ENCODE measurements at places on chromosomes 16 and 17.

- no peak for DNase-seq
Observed at GRCh38 chr16:88274847-88275246, 107.9 kb upstream of the ZNF469 start.

DNA sequence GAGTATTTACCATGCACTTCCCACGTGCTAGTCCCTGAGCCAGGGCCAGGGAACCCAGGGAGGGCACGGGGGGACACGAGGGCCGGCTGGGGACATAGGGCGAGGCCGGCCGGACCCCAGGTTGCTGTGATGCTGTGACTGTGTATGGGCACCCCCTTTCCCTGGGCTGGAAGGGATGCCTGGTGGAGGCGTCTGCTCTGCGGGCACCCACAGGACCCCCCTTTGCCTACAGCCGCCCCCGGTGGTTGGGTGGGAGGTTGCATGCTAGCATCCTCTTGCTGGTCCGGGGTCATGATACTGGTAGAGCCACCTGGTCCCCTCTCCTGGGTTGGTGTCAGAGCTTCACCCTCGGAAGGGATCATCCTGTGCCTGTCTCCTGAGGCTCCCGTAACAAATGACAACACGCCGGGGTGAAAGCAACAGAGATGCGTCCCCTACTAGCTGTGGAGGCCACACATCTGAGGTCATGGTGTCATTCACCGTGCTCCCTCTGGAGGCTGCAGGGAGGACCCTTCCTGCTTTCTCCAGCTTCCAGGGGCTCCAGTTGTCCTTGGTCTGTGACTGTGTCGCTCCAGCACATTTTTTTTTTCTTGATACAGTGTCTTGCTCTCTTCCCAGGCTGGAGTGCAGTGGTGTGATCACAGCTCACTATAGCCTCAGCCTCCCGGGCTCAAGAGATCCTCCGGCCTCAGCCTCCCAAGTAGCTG lies 3.1 kb upstream of the CIAO3 start:
- DNase-seq = no peak

- no peak for DNase-seq
Observed at GRCh38 chr17:48505788-48506187, 25.0 kb downstream of the HOXB1 start.

GRCh38 chr16:11395008-11395948 lies 50.0 kb downstream of the RMI2 start:
- DNase-seq = no peak

GRCh38 chr17:497241-498034 lies 144.8 kb upstream of the RPH3AL start:
- DNase-seq = no peak

- DNase-seq = no peak
Observed at GRCh38 chr17:82490512-82491195, 28.9 kb upstream of the FOXK2 start.

DNA sequence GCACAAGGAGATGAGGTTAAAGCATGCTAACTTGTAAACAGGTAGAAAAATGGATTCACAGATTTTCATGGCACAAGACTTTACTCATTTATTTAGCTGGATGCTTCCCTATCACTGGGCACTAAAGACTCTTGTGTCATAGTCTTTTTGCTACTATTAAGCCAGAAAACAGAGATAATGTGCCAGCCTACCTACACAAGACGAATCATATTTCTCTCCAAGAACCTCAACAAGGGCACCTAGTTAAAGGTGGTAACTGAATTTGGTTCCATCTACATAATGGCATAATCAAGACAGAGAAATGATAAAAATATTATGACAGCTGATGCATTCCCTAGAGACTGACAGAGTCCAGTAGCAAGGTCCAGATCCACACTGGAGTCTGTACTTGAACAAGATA lies 3.8 kb downstream of the NACA2 start:
- no peak for DNase-seq

DNA sequence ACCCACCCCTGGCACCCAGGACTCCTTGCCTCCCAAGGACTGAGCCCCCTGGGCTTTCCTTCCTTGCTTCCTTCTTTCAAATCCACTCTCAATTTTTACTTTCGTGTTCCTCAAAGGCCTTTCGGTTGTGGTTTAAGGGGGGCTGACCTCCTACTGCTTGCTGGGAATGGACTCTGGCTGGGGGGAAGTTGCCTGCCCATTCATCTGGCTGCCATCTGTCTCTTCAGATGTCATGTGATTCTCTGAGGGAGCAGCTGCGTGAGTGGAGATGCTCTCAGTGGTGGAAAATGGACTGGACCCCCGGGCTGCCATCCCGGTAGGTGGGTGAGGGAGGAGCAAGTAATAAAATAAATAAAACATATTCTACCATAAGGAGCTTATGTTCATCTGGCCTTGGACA lies 93.8 kb upstream of the RPRML start:
- no peak for DNase-seq

GRCh38 chr17:43814714-43815113 lies 18.2 kb downstream of the MPP3 start:
- DNase-seq = no peak

- DNase-seq = no peak
Observed at GRCh38 chr16:84369105-84369504, 767 bp downstream of the ATP2C2 start.

GRCh38 chr16:24822974-24823373 lies 22.8 kb upstream of the SLC5A11 start:
- DNase-seq = no peak

GRCh38 chr16:49527611-49528010 lies 154.0 kb downstream of the C16orf78 start:
- no peak for DNase-seq

DNA sequence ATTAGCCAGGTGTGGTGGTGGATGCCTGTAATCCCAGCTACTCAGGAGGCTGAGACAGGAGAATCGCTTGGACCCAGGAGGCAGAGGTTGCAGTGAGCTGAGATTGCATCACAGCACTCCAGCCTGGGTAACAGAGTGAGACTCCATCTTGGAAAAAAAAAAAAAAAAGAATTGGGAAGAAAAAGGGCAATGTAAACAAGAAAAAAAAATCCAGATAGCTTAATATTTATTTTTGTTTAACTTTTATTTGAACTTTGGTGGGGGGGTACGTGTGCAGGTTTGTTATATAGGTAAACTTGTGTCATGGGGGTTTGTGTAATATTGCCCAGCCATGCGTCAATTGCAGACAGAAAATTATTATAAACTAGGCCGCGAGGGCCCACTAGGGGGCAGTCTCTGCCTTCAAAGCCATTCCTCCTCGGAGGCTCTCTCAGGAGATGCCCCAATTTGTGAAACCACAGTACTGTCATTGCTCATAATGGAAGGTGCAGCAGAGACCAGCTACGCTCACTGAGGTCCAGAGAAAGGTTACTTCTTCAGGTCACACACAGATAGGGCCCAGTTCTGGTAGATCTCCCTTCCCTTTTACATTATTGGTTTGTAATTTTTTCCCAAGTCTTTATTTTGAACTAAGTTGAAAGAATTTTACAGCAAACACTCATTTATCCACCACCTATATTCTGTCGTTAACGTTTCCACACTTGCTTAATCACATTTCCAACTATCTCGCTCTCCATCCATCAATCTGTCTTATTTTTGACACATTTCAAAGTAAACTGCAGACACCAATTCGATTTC lies 206.2 kb downstream of the PRKCB start:
- peak; percentile 32 for DNase-seq

GRCh38 chr17:7021993-7022778 lies 664 bp upstream of the BCL6B start:
- no peak for DNase-seq

GRCh38 chr16:24639769-24640168 lies 89.7 kb upstream of the TNRC6A start:
- DNase-seq = no peak

DNA sequence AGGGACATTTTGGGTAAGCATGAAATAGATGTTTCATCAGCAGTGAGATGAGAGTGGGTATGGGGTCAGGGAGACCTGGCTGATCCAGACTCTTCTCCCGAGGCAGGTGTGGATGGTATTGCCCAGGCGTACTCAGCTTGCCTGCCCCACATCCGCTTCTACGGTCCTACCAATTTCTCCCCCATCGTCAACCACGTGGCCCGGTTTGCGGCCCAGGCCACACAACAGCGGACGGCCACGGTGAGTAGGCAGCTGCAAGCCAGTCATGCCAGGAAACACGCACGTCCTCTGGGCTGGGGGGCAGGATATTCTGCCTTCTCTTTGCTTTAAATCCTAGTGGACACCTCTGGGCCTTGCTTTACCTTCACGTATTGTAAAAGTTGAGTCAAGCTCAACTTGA lies 44.7 kb downstream of the CPNE2 start:
- no peak for DNase-seq

GRCh38 chr17:48328457-48328856 lies 101.6 kb downstream of the SKAP1 start:
- DNase-seq = no peak

GRCh38 chr17:70875729-70876310 lies 706.5 kb downstream of the KCNJ2 start:
- DNase-seq = no peak

- DNase-seq = no peak
Observed at GRCh38 chr17:2279707-2280106, 23.9 kb downstream of the SMG6 start.
